Activated CD4-positive, alpha-beta T cell treated with anti-CD3 and anti-CD28 coated beads, Interleukin-2, Interleukin-4, amounts not matched to agents 100 ng/mL and 50 ng/mL, durations not matched to agents 16 hours and 8 hours (primary cell): ENCODE measurements at places on chromosomes 3 and 15.
A peak's percentile ranks its signal among the peaks of the same experiment; 100 is the strongest.

GRCh38 chr15:59904450-59905135 lies 99.5 kb upstream of the FOXB1 start:
- DNase-seq = no peak

GRCh38 chr3:105527535-105527934 lies 160.8 kb downstream of the ALCAM start:
- no peak for DNase-seq

- DNase-seq = no peak
Observed at GRCh38 chr15:60444289-60444912, 34.5 kb downstream of the ICE2 start.

DNA sequence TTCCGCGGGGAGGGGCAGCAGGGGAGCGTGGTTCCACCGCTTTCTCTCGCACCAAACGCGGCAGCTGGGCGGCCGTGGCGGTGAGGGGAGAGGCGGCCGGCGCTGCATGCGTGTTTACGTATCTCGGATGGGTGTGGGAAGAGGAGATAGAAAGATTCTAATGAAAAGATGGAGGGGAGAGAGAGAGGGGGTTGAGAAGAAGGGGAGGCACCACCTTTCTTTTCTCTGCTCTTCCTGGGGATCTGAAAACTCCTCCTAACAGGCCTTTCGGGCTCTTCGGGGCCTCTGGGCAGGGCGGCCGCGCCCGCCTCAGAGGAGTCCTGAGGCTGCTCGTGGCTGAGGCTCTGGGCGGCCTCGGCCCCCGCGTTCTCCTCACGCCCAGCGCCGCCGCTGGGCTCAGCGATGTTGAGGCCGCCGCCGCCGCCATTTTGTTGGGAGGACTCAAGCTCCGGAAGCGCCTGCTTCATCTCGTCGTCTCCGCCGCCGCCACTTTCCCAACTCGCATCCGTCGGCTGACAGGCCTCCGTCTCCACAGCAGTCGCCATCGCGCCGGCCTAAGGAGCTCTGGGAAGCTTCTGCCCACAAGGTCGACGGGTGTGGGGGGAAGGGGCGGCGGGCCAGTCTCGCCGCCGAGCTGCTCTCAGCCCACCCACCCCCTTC lies 473 bp downstream of the TASOR start:
- DNase-seq = peak; percentile 83

- DNase-seq = no peak
Observed at GRCh38 chr3:57675530-57675929, 17.3 kb downstream of the DENND6A start.

DNA sequence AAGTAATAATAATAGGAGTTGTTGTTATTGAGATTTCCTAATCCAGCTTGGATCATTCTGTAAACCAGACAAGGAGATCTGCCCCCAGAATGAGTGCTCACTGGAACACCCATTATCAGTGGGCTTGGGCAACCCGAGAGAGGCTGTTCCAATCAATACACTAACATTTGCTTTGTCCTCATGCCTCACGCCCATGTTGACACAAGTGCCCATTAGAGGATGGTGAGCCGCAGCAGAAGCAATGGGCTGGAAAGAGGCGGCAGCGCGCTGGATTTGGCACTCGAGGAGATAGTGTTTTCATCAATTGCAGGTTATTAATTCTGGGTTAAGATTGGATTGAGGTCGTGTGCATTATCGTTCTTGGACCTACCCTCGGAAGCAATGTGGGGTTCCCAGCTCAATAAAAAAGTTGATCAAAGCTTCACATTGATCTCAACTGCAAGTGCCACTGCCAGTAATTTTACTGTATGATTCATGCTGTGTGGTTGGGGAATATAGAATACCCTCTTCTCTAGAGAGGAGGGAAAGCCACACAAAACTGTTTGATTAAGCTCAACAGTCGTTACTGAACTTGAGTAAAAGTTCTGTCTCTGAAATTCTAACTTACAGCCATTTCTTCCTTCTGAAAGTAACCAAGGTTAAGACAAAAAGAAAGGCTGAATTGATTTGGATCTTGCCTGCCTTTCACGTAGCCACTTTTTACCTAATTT lies 15.7 kb downstream of the LYZL4 start:
- no peak for DNase-seq

DNA sequence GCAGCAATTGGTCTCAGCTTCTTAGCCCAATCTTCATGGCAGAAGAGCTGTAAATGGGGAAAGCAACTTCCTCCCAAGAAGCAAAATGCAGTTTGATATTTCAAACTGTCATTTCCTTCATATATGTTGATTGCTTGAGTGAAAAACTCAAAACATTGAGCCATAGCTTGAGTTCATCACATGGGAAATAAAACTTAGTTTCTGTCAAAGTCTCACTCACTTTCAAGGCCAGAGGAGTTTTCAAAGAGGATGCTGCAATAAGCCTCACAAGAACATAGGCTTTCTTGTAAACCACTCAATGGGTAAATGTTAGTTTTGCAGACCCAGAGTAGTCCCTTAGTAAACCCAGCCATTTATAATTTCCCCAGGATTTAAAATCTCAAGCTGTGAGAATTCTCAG lies 29.1 kb upstream of the SUCLG2 start:
- no peak for DNase-seq

GRCh38 chr3:49166752-49167556 lies 823 bp upstream of the CCDC71 start:
- DNase-seq = no peak

GRCh38 chr15:77544162-77544561 lies 88.5 kb downstream of the LINGO1 start:
- DNase-seq = no peak

- DNase-seq = no peak
Observed at GRCh38 chr3:157769378-157769777, 266.2 kb upstream of the VEPH1 start.

DNA sequence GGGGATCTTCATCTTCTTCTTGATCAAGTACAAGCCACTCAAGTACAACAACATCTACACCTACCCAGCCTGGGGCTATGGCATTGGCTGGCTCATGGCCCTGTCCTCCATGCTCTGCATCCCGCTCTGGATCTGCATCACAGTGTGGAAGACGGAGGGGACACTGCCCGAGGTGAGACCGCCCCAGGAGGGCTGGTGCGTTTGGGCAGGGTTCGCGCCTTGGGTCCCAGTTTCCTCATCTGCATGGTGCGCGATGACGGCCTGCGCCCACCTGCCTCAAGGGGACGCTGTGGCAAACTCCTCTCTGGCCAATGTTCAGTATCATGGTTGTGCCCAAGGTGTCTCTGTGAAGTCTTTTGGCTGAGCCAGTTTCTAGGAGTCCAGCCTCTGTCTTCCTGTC lies 57.5 kb upstream of the SLC6A1 start:
- no peak for DNase-seq

DNA sequence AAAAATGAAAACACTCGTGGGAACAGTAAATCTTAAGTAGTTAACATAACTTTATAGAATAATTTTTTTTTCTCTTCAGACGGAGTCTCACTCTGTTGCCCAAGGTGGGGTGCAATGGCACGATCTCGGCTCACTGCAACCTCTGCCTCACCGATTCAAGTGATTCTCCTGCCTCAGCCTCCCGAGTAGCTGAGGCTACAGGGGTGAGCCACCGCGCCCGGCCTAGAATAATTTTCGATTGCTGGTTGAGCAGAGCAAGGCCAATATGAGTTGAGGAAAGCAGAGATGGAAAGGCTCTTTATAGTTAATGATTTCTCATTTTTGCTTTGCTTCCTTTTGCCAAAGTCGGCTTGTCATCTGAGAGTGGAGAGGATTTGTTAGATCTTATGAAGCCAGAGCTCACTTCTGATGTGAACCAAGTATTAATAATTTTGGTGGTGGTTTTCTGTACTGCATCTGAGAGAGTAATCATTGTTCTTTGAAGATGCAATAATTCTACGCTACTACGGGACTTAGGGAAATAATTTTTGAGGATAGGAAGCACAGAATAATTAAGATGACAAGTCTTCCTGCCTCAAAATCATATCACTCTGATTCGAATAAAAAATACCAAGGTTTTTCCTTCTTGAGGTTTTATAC lies 1.6 kb upstream of the GOLM2 start:
- no peak for DNase-seq

DNA sequence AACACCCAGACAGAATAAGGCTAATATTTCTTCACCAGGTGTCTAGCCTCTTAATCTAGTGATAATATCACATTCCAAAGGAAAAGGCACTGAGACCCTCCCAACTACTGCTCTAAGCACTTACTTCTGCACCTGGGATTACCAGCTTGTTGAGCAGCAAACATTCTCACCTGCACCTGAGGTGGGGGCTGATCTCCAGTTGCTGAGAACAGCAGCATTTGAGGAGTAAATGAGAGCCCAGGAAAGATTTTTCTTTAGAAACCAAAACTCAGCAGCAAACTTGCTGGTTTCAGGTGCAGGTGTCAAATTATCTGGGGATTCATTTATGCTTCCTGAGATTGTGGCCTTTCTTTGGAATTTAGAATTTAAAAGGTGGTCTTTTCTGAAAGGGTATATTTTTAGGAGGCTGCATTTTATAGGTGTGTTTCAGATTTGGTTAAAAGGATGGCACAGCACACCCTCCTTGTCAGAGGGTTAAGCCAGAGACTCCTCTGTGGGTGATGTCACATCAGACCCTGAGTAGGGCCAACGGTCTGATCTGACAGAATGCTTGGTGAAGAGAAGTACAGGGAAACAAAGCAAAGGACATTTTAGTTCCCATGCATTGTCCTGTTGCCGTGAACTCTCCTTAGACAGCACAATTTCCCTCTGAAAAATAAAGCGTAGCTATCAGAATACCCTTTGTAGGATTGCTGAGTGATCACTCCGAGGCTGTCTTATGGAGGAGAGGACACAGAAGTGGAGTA lies 411.0 kb upstream of the ATP11B start:
- no peak for DNase-seq

GRCh38 chr3:52039846-52040245 lies 16.5 kb downstream of the DUSP7 start:
- DNase-seq = no peak

- no peak for DNase-seq
Observed at GRCh38 chr15:73939138-73939537, 12.9 kb downstream of the LOXL1 start.

- peak; percentile 49 for DNase-seq
Observed at GRCh38 chr15:81410318-81410753, 36.3 kb upstream of the TMC3 start.

DNA sequence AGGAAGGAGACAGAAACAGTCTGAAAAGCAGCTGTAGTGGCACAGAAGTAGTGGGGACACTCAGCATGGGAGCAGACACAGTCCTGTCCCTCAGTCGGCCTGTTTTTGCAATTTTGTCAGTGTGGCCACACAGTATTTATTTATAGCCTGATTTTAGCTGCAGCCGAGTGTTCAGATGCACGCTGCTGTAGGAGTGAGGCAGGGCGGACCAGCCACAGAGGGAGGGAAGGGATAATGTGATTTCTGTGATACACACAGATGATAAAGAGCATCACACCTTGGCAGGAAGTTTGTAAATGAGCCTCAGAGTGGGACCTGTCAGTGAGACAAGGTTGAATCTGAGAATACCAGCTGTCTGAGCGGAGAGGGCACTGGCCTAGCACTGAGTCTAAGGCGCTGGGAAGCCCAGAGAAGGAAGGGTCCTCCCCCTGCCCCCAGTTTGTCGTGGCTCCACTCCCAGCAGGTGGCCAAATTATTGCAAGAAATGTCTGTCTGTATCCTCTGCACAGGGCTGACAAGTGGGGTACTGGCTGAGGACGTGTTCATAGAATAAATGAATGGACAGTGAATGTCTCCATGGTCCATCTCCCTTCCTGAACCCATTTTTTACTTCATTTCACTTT lies 3.8 kb downstream of the PSTPIP1 start:
- DNase-seq = no peak

GRCh38 chr3:89217148-89217685 lies 109.8 kb downstream of the EPHA3 start:
- no peak for DNase-seq

DNA sequence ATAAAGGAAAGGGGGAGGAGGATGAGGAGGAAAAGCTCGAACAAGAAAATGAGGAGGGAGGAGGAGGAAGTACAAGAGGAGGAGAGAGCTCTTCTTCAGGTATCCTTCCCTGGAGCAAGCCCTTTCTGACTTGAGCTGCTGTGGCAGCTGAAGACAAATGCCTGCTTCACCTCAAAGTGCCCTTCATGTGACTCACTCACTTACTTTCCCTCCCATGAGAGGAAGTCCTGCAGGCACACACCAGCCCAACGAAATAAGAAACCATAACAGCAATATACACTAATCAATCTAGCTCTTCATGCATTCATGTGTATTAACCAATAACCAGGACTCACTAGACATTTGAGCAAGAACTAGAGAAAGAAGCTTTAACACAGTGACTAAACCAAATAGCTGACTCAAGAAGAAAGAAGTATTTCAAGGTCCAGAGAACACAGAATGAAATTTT lies 251.9 kb downstream of the IGSF11 start:
- no peak for DNase-seq
